ENCODE measurements at places on chromosomes 12 and 14. TPM values are rescaled to one million over a fixed set of nuclear protein-coding genes. Genes with fewer than 3 reads are reported as not detected.

The CHMP4A gene
- total RNA-seq: 74.6 TPM

The PLEKHG7 gene
- total RNA-seq: not detected

The KIF21A gene
- total RNA-seq: 31.7 TPM

The FIGNL2 gene
- not detected for total RNA-seq

The PLA2G1B gene
- total RNA-seq: not detected

The NRXN3 gene
- 1.8 TPM for total RNA-seq

DNA sequence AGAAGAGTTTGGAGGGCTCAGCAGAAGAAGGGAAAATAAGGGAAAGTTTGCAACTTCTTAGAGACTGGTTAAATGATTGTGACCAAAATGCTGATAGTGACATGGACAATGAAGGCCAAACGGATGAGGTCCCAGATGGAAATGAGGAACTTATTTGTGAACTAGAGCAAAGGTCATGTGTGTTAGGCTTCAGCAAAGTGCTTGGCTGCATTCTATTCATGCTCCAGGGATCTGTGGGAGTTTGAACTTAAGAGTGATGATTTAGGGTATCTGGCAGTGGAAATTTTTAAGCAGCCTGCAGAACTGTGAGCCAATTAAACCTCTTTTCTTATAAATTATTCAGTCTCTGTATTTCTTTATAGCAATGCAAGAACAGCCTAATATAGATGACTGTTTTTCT, 88.9 kb upstream of the ARHGAP5 start:
- DNase-seq: no peak

DNA sequence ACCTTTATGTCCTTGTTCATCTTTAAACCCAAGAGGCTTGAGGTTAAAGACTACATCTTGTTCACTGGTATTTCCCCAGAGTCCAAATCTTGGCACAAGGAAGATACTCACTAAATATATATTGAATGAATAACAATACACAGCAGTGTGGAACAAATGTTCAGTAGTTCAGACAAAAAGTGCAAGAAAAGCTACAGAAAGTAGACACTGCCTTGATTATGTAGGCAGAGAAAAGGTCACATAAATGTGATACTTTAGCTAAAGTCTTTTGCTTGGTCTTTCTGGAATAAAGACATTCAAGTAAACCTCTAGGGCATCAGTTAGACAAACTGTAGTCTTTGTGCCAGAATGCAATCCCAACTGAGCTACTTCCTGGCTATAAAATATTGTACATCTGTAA, 157.0 kb downstream of the TMEM117 start:
- DNase-seq: no peak

- no peak for DNase-seq
Observed at GRCh38 chr12:46659824-46660223, 166.0 kb downstream of the SLC38A4 start.

DNA sequence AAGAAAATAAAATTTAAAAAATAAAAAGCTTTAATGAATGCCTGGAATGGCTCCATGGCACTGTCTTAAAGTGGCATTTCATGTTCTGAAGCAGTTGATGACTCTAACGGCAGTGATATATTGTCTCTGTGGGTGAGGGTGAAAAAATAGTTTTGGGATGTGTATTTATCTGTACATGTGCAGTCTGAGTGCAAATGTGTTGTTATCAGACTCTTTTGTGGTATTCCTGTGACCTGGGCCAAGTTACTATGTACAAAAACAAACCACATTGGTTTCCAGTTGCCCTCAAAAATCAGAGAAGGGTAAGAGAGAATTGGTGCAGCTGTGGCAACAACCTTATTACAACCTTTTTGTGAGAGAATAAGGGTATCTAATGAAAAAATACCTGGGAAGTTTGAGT, 81.7 kb upstream of the CCDC91 start:
- no peak for DNase-seq

DNA sequence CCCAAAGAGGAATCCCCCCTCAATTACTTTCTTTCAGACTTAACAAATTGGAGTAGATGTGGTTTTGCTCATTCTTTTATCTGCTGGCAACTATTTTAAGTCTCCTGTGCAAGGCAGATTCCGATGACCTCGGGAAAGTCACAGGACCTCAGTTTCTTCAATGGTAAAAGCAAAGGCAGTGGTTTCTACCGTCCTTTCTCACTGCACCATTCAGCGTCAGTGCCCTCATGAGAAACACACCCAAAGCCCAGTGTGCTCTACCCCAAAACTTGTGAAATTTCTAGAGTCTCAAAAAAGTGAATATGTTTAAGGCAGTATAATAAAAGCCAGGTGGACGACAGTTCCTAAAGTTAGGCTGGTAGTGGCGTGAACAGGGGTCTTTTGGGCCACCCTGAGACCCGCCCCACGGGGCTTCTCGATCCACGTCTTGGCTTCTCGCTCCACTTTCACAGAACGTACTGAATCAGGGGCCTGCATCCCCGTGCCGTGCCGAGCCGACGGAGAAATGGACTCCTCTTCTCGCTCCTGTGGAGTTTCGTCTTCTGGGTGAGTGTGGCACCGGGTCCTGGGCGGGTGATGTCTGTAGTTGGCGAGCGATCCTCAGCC, 1.3 kb upstream of the ARHGAP5 start:
- DNase-seq: no peak

DNA sequence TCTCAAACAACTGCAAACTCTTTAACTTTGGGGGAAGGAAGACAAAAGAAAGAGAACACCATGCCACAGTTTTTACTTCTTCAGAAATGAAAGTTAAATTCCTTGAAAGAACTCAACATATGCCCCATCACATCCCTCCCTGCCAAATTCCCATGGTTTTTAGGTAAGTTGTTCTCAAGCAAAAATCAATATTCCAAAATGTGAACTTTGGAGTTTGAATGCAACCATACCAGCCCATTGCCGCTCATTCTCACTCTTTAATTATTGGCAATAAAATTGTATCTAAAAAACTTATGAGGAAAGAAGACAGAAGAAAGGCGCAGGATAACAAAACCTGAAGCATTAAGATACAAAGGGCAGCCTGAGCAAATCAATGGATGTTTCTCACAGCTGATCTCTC, 31.8 kb upstream of the CEP83 start:
- DNase-seq: no peak

- no peak for DNase-seq
Observed at GRCh38 chr12:11623382-11623781, 26.1 kb upstream of the ETV6 start.

GRCh38 chr14:103520269-103520656, 2.4 kb downstream of the CKB start:
- DNase-seq: no peak

DNA sequence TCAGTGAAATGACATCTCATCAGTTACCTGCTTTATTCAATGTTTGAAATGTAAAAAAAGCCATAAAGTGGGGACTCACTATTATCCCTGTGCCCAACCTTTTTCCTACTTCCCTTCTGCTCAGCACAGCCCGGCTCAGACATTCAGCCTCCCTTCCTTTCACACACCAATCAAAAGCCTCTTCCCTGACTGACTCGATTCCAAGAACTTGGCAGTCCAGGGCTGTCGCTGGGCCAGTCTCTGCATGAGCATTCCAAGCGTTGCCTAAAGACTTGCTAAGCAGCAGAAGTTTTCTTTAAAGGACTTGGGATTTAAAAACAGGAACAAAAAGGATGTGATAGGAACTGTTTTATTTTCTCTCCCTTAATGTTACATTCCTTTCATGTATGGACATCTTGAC, 22.7 kb downstream of the ITPR2 start:
- no peak for DNase-seq

DNA sequence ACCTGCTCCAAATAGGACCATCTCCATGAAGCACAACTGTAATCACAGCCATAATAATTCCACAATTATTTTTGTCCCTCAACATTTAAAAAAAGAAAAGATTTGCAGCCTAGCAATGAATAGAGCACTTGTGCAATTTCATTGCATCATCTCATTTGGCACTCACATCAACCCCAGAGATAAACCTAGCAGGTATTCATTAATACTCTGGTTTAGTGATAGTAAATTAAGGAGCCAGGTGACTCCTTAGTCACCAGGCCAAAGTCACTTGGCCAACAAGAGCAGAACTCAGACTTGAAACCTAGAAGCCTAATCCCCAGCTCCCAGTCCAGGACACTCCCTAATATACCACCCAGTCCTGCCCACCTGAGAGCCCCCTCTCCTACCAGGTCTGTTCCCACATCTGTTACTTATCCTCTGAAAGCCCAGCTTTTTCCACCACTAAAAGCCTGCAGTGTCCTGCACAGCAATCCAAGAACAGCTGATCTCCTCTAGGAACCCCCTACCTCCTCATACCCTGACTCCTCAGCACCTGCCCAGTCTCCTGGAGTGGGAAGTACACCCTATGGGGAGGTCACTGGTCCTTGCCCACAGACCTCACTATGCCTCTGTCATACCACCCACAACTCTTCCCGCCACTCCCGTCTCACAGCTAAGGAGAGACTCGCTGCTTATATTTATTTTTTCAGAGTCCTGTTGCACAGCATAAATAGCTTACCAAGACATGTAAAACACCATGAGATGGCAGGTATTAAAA, 22.1 kb downstream of the OR10P1 start:
- DNase-seq: no peak

- no peak for DNase-seq
Observed at GRCh38 chr12:96132819-96133218, 61.4 kb upstream of the ELK3 start.

DNA sequence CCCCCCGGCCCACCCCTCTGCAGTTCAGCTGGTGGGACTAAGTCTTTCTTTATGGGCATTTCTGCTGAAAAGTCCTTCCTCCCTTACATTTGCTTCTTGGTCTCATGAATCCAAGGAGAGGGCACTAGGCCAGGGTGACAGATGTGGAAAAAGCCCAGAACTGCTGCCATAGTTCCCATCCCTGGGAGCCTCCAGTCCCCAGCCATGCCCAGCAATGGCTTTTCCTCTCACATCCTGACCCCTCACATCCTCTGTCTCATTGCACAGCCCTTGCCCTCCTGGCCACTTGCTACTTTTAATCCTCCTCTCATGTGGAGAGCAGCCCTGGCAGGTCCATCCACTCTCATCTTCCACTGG, 122.5 kb downstream of the ZFP36L1 start:
- DNase-seq: no peak

DNA sequence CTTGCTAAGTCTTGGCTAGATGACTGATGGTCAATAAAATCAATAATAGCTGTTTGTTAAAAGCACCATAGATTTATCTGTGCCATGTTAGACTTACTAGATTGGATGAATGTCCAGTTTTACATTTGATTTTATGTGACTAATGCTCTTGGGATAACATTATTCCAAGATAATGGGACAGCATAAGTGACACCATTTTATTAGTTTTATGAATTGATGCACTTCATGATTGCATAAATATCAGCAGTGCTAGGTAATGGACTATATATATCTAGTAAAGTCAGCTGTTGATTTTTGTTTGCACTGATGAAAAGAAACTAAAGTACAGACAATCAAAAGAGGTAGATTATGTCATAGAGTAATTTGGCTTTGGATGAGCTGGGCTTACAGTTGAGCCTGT, 10.4 kb downstream of the TRIM9 start:
- no peak for DNase-seq

DNA sequence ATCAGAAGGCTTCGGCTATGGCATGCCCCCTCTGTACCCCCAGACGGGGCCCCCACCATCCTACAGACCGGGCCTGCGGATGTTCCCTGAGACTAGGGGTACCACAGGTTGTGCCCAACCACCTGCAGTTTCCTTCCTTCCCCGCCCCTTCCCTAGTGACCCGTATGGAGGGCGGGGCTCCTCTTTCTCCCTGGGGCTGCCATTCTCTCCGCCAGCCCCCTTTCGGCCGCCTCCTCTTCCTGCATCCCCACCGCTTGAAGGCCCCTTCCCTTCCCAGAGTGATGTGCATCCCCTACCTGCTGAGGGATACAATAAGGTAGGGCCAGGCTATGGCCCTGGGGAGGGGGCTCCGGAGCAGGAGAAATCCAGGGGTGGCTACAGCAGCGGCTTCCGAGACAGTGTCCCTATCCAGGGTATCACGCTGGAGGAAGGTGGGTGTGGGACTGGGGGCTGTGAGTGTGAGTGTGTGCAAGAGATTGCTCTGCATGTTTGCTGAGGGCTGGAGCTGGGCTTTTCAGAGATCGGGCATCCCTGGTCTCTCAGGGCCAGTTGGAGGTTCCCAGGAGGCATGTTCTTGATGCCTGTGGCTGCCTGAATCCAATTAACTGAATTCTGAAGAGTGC, 8.6 kb downstream of the NFATC4 start:
- DNase-seq: no peak

- no peak for DNase-seq
Observed at GRCh38 chr12:88362439-88362838, 217.8 kb downstream of the KITLG start.

- no peak for DNase-seq
Observed at GRCh38 chr14:65016471-65016870, 29.8 kb downstream of the FNTB start.

- no peak for DNase-seq
Observed at GRCh38 chr14:58288106-58288792, 10.1 kb upstream of the ARID4A start.

DNA sequence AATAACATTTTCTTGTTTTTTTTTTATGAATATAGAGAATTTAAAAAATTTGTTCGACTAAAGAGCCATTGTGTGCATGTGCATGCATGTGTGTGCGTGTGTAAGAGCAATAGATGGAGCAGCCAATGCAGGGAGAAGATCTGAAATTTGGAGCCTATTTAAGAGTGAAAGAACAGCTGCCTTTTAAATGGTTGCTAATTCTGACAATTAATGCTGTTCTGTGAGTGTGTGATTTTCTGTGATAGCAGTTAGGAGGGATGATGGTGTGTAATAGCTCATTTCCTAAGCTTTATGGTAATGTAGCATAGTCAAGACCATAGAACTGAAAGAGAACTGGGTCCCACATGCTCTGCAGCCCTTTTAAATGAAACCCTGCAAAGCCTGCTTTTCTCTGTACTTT, 137.9 kb downstream of the NRXN3 start:
- DNase-seq: no peak

GRCh38 chr14:77660754-77661153, 44.3 kb upstream of the SPTLC2 start:
- no peak for DNase-seq

GRCh38 chr14:69300601-69301221, 40.8 kb downstream of the GALNT16 start:
- DNase-seq: no peak

- no peak for DNase-seq
Observed at GRCh38 chr14:56196274-56196673, 78.1 kb downstream of the PELI2 start.

DNA sequence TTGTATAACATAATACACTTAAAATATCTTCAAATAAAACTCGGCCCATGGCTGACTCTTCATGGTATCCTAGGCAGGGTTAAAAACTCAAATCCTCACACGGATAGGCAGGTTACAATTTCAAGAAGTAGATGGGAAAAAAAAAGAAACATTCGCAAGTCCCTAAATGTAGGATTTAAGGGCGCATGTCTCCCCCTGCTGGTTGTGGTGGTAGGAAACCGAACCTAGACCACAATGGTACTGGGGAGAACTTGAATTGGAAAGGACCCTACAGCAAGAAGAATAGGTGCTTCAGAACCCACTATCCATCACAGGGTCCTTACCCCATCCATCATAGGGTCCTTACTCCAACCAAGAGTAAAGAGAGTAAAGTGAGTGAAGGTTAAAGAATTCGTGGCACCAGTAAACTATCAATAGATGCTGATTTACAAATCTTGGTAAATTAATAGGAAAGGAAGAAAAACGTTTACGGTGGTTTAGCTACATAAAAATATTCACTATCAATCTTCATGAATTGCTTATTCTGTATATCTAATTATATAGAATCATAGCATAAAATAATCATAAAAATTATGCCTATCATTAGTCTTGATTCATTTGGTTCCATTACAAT, 3.3 kb upstream of the CIPC start:
- no peak for DNase-seq

- no peak for DNase-seq
Observed at GRCh38 chr12:58860056-58860787, 60.1 kb downstream of the LRIG3 start.
